Right hindlimb (tissue), 1 donor: ENCODE measurements at places on chromosomes 12 and 14.
A peak's percentile ranks its signal among the peaks of the same experiment; 100 is the strongest.

DNA sequence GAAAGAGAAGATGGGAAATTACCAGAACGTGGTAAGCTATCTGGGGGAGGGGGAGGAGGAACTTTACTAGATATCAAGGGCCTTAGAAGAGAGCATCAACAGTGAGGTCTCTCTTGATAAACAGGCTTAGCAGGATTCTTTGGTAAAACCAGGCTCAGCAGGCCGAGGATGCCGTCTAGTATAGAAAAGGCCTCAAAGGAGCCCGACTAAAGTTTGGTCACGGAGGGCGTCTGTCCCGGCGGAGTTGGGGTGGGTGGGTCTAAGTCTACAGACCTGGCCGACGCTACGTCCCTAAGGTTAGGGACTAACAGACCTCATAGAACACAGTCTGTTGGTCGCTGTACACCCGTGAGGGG, 538 bp upstream of the TIGAR start:
- no peak for DNase-seq

GRCh38 chr12:22916815-22917214, 291.8 kb downstream of the ETNK1 start:
- DNase-seq: no peak

DNA sequence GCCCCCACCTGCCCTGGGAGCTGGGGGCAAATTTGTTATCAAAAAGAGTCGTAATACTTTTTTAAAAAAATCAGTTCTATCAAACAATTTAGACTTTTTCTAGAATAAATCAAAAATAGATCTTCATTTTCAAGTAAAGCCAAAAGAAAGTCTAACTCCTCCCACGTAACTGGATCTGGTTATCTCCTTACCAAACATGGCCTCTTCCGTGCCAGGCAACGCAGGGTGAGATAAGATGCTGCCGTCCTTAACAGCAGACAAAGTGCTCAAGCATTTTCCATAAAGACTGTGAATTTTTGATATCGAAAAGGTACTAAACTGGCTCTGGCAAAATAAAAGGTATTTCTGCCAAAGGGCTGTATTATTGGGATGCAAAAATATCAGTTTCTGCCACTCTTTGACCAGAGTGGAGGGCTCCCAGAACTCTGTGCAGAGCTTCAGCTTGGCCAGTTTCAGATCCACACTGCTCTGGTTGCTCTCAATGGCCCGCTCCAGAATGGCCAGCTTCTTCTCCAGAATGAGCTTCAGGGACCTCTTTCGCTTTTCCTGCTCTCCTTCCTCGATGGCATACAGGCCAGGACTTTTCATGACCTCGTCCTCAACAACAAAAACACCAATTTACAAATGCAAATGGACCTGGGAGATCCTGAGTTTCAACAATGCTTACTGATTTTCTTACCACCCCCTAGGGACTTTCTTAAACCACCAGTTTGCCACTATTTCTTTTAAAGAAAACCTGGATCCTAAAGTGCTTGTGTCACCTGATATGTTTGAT, 29.0 kb downstream of the NRDE2 start:
- DNase-seq: no peak

- peak; percentile 69 for DNase-seq
These were observed 29.7 kb downstream of the ZFP36L1 start for GRCh38 chr14:68762953-68763764.

GRCh38 chr12:120062976-120063579, 53.5 kb downstream of the RAB35 start:
- DNase-seq: no peak

DNA sequence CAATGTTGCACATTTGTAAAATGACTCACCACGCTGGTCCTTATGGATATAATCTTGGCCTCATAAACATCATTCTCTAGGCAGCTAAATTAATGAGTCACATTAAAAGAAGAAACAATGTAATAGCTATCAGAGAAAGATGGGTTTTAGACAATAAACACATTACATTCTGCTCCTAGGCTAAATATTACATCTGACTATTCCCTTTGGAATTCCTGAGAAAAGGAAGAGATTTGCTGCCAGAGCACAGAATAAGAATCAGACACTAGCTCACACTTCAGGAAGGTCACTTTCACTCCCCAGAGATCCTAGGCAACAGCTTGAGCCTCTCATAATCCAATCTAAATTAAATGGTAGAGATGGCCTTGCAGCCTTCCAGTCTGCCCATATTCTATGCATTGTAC, 218.2 kb downstream of the PTPRO start:
- no peak for DNase-seq

- peak; percentile 96 for DNase-seq
These were observed 11.3 kb downstream of the RARG start for GRCh38 chr12:53220694-53221202.

GRCh38 chr14:103078420-103078749, 5.6 kb upstream of the LBHD2 start:
- DNase-seq: peak; percentile 72

DNA sequence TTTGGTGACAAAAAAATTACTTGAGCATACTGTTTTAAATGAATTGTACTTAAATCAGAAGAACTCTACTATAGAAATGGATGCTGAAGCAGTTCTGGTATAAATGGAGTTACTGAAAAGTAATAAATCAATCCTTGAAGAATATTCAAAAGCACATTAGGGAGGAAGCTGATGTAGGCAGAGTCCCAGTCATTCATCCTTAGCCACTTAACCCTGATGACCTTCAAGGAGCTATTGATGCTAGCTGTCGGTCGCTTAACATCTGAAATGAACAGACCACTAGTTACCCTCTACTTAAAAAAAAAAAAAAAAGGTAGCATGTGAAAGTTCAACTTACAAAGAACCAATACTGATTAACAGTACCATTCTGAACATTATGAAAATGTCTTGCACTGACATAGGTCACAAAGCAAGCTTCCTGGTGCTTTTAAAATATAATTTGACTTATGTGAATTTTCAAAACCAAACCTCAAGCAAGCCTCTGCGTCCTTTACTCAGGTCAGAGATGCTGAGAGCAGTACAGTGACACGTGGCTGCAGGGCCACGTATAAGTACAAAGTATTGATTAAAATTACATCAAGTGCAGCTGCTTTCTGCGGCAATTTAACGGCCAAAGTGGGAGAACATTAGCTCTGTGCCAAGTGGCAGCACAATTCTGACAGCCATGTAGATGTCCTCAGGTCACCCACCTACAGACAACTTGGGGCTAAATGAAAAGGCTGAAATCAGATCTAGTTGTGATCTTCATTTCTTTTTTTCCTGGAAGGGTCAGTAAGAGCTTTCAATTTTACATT, 18.1 kb downstream of the PPM1H start:
- no peak for DNase-seq
